ENCODE measurements at places on chromosomes 5 and 9. TPM values are rescaled to one million over a fixed set of nuclear protein-coding genes. Genes with fewer than 3 reads are reported as not detected.

Gene ALDH1A1
- total RNA-seq, result 2.8 TPM

Gene GARIN3
- not detected for total RNA-seq

Gene SMIM33
- total RNA-seq, result not detected

Gene ADRB2
- 1.2 TPM for total RNA-seq

Gene ZNF782
- total RNA-seq, result 2.8 TPM

Gene SYK
- total RNA-seq, result not detected

Gene C9
- not detected for total RNA-seq

Gene LCN1
- total RNA-seq, result 0.20 TPM

Gene CDKN2B-AS1
- 1.3 TPM for total RNA-seq

Gene SLC36A2
- total RNA-seq, result not detected

Gene FAM78A
- total RNA-seq, result 0.69 TPM

Gene TRIO
- 329 TPM for total RNA-seq

Gene SPINK6
- total RNA-seq, result not detected

Gene TAF1L
- total RNA-seq, result under 0.01 TPM

Gene UGT3A2
- total RNA-seq, result not detected

Gene FST
- 189 TPM for total RNA-seq

Gene TOPORS
- total RNA-seq, result 24.3 TPM

Gene EQTN
- total RNA-seq, result not detected

Gene N4BP3
- total RNA-seq, result 0.13 TPM

Gene RHOBTB3
- 154 TPM for total RNA-seq

Gene PCDHA9
- 0.07 TPM for total RNA-seq

Gene CYLC2
- total RNA-seq, result not detected

Gene SCGB3A2
- total RNA-seq, result not detected

Gene IFNA13
- not detected for total RNA-seq

Gene SLC6A18
- not detected for total RNA-seq

Gene SLC4A9
- total RNA-seq, result 0.07 TPM

Gene MRPS2
- 13.8 TPM for total RNA-seq

Gene MAPKAP1
- 65.4 TPM for total RNA-seq

Gene LCP2
- not detected for total RNA-seq

Gene MELK
- total RNA-seq, result 9.6 TPM

Gene FOXD4
- 0.13 TPM for total RNA-seq

Gene GRM6
- total RNA-seq, result not detected

Gene PCDHAC2
- total RNA-seq, result 1.3 TPM

Gene RANBP3L
- total RNA-seq, result 0.07 TPM

Gene BHMT2
- 6.4 TPM for total RNA-seq

Gene NPR3
- total RNA-seq, result 43.4 TPM

Gene OXCT1
- total RNA-seq, result 50.7 TPM

Gene SPARC
- 3,440 TPM for total RNA-seq

Gene C9orf50
- 0.26 TPM for total RNA-seq

Gene CCNO
- total RNA-seq, result 1.1 TPM

Gene SLC28A3
- total RNA-seq, result 0.46 TPM

Gene PDE6A
- total RNA-seq, result not detected

Gene PRSS3
- total RNA-seq, result 14.8 TPM

Gene GPR151
- total RNA-seq, result not detected

Gene CD274
- total RNA-seq, result 4.8 TPM

Gene PCDHB14
- 2.1 TPM for total RNA-seq

Gene CDH9
- not detected for total RNA-seq

Gene IL3
- not detected for total RNA-seq

Gene SPATA31C1
- not detected for total RNA-seq

Gene NDOR1
- 4.5 TPM for total RNA-seq

Gene LRRC19
- not detected for total RNA-seq

Gene KCNV2
- total RNA-seq, result not detected

Data from smooth muscle cell of the pulmonary artery (primary cell).